ENCODE measurements at places on chromosomes 2 and 18. TPM values are rescaled to one million over a fixed set of nuclear protein-coding genes. Genes with fewer than 3 reads are reported as not detected.

DNA sequence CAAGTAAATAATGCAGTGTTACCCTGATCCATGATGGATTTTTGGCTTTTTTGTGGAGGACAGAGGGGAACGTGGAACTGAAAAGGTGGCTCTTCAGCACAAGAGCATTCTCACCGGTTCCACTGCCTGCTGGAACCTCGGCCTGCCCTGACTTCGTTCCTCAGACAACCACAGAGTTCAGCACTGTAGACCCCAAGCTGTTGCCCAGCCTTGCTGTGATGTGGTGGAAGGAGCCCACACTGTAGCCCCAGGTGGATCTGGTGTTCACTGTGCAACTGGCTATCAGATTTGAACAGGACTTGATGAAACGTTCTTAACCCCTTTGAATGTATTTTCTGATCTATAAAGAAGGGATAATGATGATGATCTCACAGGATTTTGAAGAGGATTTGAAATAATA, 293.5 kb downstream of the TRIB2 start:
- DNase-seq, result no peak
- H3K27ac ChIP-seq, result no peak overlapping the region
- peaks cover 32% of the 10 kb centered on the region for H3K27me3 ChIP-seq
- peaks cover 3% of the 10 kb centered on the region for H3K4me1 ChIP-seq

The POMC gene
- 3.2 TPM for total RNA-seq

The UGT1A7 gene
- not detected for total RNA-seq

DNA sequence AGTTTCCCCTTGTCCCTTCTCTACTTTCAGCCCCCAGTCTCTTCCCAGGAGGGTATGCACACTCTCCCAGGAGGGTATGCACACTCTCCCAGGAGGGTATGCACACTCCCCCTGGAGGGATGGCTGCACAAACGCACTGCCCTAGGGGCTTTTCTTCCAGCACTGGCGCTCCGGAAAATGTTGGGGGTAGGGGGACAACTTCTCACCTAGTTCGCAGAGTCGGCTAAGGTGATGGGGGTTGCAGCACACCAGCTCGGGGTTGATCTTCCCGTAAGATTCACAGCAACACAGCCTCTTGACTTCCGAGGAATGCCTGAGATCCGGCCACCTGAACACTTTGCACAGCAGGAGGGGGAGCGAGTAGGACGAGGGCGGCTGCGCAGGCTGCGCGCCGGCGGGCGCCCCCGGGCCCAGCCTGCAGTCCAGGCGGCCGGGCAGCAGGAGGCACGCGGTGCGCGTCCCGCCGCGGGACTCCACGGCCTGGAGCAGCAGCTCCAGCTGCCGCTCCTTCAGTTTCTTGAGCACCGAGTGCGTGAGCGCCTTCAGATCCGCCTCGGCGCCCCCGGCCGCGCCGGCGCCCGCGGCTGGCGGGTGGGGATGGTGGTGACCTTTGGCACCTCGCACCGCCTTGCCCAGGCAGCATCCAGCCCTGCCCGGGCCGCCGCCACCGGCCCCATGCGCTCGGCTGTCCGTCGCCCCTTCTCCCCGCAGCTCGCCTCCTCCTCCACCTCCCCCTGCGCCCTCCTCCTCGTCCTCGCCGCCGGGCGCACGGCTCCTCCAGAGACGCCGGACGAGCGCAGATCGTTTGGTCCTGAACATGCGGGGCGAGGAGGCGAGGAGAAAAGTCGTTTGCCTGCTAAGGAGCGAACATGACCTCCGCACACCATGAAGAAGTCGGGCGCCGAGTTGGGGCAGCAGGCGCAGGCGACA, 894 bp downstream of the SMAD7 start:
- H3K36me3 ChIP-seq, result peaks cover 16% of the 10 kb centered on the region
- H3K4me1 ChIP-seq, result peaks cover 44% of the 10 kb centered on the region
- peak overlapping the region; percentile 91 for H3K4me3 ChIP-seq

- no peak for DNase-seq
- H3K4me3 ChIP-seq, result no peak overlapping the region
- no peaks in the 10 kb centered on the region for H3K4me1 ChIP-seq
- peaks cover 12% of the 10 kb centered on the region for H3K27me3 ChIP-seq
These were observed 63.0 kb upstream of the STPG4 start for GRCh38 chr2:47218066-47218581.

GRCh38 chr2:201913201-201913600, 106.9 kb downstream of the CDK15 start:
- no peak overlapping the region for H3K4me3 ChIP-seq
- DNase-seq, result no peak
- H3K36me3 ChIP-seq, result no peaks in the 10 kb centered on the region

- H3K36me3 ChIP-seq, result no peaks in the 10 kb centered on the region
- no peak overlapping the region for H3K4me3 ChIP-seq
- H3K27ac ChIP-seq, result no peak overlapping the region
- H3K27me3 ChIP-seq, result no peaks in the 10 kb centered on the region
These were observed 869.2 kb upstream of the GCFC2 start for GRCh38 chr2:76579911-76580310.

GRCh38 chr18:25648716-25649260, 296.8 kb upstream of the ZNF521 start:
- no peak for DNase-seq
- H3K4me3 ChIP-seq, result no peak overlapping the region
- H3K27ac ChIP-seq, result no peak overlapping the region
- no peaks in the 10 kb centered on the region for H3K27me3 ChIP-seq
